Fibroblast of gingiva (primary cell): ENCODE measurements at places on chromosomes 7 and 10.
A peak's percentile ranks its signal among the peaks of the same experiment; 100 is the strongest.

- DNase-seq: peak; percentile 48
These were observed 36.3 kb downstream of the TRIL start for GRCh38 chr7:28921822-28922221.

DNA sequence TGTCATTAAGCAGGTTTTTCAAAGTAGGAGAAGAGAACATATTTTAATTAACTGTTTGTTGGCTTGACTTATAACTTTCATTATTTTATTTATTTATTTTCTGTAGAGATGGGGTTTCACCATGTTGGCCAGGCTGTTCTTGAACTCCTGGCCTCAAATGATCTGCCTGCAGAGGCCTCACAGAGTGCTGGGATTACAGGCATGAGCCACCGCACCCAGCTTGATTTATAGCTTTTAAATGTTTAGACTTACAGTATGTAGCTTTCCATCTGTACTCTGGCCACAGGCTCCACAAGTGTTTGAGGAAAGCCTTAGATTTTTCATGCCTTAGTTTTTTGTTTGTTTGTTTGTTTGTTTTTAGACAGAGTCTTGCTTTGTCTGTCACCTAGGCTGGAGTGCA, 72.7 kb upstream of the IFRD1 start:
- DNase-seq: no peak

DNA sequence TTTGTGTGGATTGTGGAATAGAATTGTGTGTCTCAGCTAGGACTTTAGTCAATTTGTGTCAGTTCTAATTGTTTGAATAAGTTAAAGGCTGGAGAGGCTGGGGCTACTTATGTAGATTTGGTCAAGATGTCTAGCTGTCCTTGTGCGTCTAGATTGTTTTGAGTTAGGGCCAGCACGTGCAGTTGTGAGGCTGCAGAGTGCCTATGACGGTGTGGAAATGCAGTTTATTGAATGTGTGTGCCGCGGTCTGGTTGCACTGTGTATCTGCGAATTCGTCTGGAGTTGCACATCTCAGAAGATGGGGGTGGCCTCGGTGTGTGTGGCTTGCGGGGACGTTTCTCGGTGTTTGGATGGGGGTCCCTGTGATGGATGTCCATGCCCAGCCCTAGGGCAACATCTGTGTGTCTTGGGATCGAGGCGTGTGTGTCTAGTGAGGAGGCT, 10.2 kb downstream of the EMX2 start:
- no peak for DNase-seq

- DNase-seq: peak; percentile 17
These were observed 69.5 kb downstream of the STEAP1B start for GRCh38 chr7:22430457-22430856.

- peak; percentile 39 for DNase-seq
These were observed 152.4 kb downstream of the DKK1 start for GRCh38 chr10:52466464-52466863.

DNA sequence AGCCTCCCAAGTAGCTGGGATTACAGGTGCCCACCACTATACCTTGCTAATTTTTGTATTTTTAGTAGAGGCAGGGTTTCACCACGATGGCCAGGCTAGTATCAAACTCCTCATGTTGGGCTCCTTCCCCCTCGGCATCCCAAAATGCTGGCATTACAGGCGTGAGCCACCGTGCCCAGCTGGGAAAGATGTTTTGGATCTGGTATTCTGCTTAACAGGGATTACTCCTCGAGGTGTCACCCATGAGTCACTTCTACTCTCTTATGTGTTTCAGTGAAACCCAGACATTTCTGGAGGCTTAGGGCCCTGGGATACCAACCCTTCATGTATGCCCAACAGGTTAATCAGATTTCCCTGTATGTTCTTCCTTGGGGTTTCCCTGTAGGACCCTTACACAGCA, 11.8 kb upstream of the OPN4 start:
- DNase-seq: no peak

- DNase-seq: no peak
These were observed 32.1 kb downstream of the JCAD start for GRCh38 chr10:30027057-30028005.

- peak; percentile 33 for DNase-seq
These were observed 17.7 kb downstream of the LRRD1 start for GRCh38 chr7:92161271-92161670.

GRCh38 chr7:4888161-4888560, 4.6 kb upstream of the RADIL start:
- no peak for DNase-seq

DNA sequence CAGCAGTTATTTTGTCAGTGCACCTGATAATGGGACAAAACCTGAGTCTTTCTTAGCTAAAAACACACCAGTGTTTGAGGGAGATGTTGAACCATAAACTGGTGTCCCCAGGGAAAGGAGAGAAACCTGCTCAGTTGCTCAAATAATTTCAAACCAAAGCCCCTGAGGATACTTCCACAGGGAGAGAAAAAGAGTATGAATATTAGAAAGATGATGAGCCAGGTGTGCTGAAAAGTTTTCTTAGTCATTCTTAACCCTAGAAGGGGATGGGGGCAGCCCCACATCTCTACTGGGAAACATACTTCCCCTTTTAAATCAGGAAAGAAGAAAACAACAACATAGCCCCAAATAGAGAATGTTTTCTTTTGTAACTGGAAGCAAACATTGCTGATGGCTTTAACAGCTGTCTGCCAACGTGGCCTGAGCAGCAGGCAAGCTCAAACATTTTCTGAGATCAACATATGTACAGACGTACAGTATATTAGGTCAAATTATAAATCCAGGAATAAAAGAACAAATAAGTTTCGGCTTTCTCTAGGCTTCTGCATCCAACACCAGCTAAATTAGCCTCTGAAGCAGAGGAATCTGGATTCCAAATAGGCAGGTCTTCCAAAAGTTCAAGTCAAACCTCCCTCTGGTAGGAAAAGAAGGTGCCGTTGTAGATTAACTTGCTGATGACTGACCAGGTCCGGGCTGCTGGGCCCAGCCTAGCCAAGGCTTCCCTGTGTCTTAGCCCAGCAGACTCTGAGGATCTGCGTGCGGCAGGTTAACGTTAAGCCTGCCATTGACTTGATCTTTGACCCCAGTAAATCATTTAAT, 30.5 kb upstream of the FBXW4 start:
- DNase-seq: no peak

DNA sequence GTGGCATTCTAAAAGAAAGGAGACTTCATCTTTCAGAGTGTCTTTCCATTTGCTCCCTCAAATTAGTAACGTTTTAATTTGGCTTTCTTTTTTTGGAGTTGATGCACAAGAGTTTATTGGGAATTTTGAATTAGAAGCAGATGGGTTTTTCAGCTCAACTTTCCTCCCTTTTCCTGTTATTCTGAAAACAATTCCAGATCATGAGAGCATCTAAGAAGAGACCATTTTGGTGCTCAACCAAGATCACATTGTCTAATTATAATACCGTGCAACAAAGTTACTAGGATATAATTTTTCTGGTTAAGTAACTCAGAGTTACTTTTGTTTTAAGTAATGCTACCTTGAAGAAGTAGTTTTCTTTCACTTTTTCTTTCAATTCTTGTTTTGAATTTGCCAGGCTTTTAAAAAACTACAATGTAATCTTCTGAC, 396.6 kb upstream of the KLF6 start:
- peak; percentile 54 for DNase-seq

DNA sequence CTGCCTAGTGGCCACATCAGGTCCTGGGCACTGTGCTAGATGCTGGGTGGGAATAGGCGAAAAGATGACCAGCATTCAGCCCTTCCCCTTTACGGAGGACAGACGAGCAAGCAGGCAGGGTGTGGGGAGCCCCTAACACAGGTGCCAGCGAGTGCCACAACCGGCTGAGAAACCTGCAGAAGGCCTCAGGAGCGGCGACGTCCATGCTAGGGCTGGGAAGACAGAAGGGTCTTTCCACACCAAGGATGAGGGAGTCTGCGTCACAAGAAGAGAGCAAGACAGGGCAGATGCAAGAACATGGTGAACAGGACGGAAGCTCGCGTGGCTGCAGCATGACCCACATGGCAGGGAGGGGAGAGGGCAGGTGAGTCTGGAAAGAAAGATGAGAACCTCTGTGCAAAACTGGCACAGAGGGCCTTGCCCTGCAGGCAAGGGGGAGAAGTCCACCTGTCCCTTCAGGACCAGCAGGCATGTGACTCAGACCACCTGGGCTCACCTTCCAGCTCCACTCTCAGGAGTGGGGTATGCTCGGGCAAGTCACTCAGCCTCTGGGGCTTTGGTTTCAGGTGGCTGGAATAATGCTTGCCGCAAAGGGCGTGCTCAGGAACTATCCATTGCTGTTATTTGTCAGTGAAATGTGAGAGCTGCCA, 36.6 kb downstream of the KCNH2 start:
- no peak for DNase-seq

DNA sequence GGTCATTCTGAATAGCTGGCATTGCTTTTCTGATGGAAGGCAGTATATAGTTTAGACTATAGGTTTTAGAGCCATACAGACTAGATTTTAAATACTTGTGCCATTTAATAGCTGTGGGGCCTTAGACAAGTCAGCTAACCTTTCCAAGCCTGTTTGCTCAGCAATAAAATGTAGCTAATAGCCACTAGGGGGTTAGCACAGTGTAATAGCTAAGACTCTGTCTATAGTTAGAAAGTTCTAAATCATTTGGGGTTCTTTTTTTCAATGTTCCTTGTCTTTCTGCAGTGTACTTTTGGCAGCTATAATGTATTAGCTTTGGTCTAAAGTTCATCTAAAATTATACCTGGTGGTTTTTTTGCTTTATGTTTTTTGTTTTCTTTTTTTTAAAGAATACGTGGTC, 7.5 kb upstream of the KIFBP start:
- no peak for DNase-seq

DNA sequence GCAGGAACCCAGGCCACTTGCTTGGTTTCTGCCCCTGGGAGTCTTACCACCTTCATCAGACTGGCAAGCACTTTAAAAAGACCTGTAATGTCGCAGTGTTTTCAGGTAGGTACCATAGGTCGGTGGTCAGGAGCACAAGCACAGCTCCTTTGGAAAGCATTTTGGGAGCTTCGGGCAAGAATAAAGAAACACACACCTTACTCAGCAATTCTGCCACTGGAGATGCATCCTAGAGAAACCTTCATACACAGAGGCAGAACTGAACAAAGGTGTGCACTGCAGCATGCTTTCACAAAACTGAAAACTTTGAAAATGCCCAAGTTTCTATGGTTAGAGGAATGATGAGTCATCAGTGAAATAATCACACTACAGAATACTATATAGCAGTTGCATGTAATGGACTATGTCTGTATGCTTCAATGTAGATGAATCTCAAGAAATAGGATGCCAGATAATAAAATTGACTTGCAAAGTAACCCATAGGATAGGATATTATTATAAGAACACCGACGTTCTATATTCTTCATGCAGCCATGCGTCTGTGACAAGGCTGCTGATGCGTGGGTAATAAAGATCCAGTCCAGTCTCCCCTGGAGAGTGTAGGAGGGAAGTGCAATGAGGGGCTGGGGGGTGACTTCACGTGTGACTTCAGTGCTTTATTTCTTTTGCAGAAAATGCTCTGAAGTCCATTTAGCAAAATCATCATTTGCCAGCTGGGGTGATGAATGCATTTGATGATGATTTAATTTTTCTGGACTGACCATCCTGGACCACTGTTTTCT, 309.5 kb downstream of the WDR37 start:
- no peak for DNase-seq

DNA sequence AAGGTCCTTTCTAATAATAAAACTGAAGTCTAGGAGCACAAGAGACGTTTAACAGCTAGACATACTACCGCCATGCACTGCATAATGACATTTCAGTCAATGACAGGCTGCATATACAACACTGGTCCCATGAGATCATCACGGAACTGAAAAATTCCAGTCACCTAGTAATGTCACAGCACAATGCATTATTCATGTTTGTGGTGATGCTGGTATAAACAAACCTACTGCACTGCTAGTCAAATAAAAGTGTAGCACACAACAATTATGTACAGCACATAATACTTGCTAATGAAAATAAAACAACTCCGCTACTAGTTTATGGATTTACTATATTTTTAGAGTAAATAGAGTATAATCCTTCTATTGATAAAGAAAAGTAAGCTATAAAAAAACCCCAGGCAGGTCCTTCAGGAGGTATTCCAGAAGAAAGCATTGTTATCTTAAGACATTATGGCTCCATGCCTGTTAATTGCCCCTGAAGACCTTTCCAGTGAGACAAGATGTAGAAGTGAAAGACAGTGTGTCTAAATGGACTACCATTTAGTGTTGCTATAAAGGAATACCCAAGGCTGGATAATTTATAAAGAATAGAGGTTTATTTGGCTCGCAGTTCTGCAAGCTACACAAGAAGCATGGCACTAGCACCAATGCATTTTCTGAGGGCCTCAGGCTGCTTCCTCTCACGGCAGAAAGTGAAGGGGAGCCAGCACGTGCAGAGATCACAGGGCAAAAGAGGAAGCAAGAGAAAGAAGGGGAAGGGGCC, 47.1 kb downstream of the HIBADH start:
- DNase-seq: no peak

GRCh38 chr7:73822319-73823173, 8.2 kb upstream of the CLDN4 start:
- DNase-seq: peak; percentile 90

GRCh38 chr7:90222811-90223725, 11.5 kb downstream of the STEAP2 start:
- peak; percentile 85 for DNase-seq

GRCh38 chr7:147415991-147416390, 1174.6 kb upstream of the C7orf33 start:
- DNase-seq: peak; percentile 83
